ENCODE measurements at places on chromosomes 11 and 22. TPM values are rescaled to one million over a fixed set of nuclear protein-coding genes. Genes with fewer than 3 reads are reported as not detected.

Gene MFNG
- 210 TPM for polyA plus RNA-seq

Gene NXPE4
- polyA plus RNA-seq: not detected

DNA sequence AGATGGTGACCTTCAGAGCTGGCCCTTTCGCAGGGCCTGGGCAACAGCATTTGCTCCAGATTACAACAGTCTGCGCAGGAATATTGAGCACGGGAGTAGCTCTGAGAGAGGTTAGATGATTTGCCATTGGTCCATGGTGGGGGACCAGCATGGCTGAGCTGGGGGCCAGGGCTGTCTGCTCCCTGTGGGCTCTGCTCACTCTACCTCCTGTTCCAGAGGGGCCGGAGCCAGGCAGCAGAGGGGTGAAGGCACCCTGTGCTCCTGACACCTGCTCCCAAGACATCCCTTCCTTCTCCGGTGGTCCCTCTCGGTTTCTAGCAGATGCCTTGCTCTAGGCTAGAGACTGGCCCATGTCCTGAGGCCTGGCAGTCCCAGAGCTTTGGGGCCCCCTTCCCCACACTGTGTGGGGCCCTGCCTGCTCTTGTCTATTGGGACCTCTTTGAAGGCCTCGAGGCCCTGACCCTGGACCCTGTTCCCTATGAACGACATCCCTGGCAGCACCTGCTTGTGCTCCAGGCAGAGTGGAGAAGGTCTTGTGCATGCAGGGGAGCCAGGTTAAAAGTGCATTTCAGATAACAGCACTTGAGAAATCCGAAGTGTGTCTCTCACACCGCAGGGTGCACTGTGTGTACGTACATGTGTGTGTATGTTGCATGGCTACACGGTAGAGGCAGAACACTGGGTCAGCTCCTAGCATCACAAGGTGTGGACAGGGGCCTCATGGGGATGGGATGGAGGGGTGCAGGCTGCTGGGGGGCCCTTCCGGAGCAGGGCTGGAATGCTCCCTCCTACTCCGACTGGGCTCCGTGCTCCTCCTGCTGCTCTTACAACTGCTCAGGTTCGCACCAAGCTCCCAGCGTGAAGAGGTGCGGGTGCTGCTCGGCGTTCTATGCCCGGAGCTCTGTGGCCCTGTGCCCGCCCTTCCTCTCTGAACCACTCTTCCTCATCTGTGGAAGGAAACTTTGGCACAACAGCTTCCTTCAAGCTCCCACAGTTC is 123.3 kb upstream of the B3GAT1 start:
- DNase-seq: no peak

DNA sequence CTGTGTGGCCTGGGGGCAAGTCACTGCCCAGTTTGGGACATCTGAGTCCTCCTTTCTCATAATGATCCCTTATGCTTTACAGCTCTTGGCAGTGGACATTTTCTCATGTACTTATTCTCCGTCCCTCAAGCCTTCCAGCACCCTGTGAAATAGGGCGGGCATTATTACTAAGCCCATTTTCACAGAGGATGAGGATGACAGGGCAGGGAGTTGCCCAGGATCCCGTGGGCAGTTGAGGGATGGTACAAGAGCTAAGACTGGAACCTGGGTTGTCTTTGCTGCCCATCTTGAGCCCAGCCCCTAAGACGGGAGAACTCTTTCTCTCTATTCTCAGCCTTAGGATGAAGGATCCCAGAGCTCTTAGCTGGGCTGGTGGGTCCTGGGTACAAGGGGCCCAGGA is 11.2 kb downstream of the CD82 start:
- DNase-seq: no peak

- DNase-seq: no peak
These were observed 516 bp downstream of the NEU3 start for GRCh38 chr11:74989260-74989638.

- DNase-seq: no peak
These were observed 128.6 kb downstream of the RRAS2 start for GRCh38 chr11:14230407-14230806.

DNA sequence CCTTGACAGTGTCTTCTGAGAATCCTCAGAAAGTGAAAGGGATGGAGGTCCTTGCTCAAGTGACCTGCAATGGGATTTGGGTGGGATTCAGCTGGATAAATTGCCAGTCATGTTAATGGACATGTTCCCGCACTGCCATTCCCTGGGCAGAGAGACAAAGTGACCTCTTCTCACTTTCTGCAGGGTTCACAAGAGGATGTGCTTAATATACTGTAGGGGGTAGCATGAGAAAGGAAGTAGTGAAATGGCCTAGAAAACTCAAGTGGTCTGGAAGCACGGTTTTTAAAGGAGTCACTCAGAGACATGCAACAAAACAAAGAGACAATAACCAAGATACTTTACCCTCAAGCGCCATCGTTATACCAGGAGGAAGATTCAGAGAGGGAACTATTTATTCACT is 70.2 kb downstream of the NELL1 start:
- no peak for DNase-seq

GRCh38 chr22:39593066-39593930 is 22.7 kb downstream of the CACNA1I start:
- DNase-seq: no peak
